ENCODE measurements at places on chromosomes 12 and 14. TPM values are rescaled to one million over a fixed set of nuclear protein-coding genes. Genes with fewer than 3 reads are reported as not detected.

GRCh38 chr14:76320486-76320885 is 55.5 kb upstream of the ESRRB start:
- no peaks in the 10 kb centered on the region for H3K4me1 ChIP-seq
- peaks cover 14% of the 10 kb centered on the region for H3K27me3 ChIP-seq
- no peak overlapping the region for H3K27ac ChIP-seq
- DNase-seq: no peak

DNA sequence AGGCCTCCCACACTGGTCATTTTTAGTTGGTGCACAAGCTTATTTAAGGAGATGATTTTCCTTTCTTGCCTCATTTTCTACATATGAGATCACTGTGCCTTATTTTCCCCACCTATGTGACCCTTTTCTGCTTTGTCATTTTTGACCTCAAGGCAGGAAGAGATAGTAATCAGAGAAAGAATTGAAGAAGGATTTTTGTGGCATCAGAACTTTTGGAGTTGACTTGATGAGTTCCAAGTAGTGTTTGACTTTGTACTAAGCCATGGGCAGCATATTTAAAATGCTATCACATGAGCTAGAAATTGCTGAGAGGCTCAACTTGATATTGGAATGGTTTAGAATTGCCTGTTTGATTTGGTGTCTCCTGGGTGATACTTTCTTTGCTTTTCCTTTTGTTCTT is 440.8 kb downstream of the AEBP2 start:
- no peak for DNase-seq
- H3K36me3 ChIP-seq: no peaks in the 10 kb centered on the region
- H3K4me1 ChIP-seq: no peaks in the 10 kb centered on the region
- H3K4me3 ChIP-seq: no peak overlapping the region

Gene ZNF10
- 25.5 TPM for polyA plus RNA-seq

Gene CLEC1A
- not detected for polyA plus RNA-seq

Gene VIPAS39
- 9.6 TPM for polyA plus RNA-seq

Gene MIP
- polyA plus RNA-seq: not detected

Gene SYCP3
- 0.75 TPM for polyA plus RNA-seq
